ENCODE measurements at places on chromosomes 5 and 9.
A peak's percentile ranks its signal among the peaks of the same experiment; 100 is the strongest.

DNA sequence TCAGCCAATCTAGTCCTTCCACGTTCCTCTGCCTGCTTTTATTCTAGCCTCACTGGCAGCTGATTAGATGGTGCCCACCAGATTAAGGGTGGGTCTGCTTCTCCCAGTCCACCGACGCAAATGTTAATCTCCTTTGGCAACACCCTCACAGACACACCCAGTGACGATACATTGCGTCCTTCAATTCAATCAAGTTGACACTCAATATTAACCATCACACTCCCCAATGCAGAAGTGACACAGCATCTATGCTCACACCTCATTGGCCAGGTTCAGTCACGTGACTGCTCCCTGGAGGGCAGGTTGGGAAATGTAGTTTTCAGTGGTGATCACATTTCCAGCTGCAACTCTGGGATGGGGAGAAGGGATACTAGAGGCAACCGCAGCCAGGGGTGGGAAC, 13.0 kb downstream of the SUSD3 start:
- no peak for DNase-seq

DNA sequence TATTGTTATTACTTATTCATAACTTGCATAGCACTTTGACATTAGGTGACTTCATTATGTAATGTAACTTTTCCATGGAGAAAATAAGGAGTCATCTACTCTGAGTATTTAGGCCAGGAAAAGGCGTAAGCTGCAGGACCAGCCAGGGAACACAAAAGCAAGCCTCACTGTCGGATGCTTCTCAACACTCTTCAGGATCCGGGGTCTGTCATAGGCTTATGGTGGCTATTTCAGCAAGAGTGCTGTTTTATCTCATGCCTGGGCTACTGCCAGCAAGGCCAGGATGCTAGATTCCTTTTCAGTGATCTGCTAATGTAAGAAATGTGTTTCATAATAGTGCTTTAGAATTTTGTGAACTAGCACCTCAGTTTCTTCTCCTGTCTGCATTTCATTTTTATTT, 162.4 kb downstream of the CHSY3 start:
- DNase-seq = no peak

- no peak for DNase-seq
These were observed 83.6 kb downstream of the ANKH start for GRCh38 chr5:14787801-14788579.

- no peak for DNase-seq
These were observed 130.9 kb downstream of the SNCAIP start for GRCh38 chr5:122442938-122443337.

- DNase-seq = no peak
These were observed 565.7 kb downstream of the PRDM9 start for GRCh38 chr5:24073107-24073506.

GRCh38 chr5:160901656-160902055, 49.6 kb upstream of the ATP10B start:
- no peak for DNase-seq

GRCh38 chr9:128383791-128384190, 12.6 kb downstream of the URM1 start:
- no peak for DNase-seq

GRCh38 chr9:113949571-113950078, 73.5 kb downstream of the ZNF618 start:
- no peak for DNase-seq

GRCh38 chr5:153827397-153827796, 211.3 kb downstream of the FAM114A2 start:
- DNase-seq = no peak

DNA sequence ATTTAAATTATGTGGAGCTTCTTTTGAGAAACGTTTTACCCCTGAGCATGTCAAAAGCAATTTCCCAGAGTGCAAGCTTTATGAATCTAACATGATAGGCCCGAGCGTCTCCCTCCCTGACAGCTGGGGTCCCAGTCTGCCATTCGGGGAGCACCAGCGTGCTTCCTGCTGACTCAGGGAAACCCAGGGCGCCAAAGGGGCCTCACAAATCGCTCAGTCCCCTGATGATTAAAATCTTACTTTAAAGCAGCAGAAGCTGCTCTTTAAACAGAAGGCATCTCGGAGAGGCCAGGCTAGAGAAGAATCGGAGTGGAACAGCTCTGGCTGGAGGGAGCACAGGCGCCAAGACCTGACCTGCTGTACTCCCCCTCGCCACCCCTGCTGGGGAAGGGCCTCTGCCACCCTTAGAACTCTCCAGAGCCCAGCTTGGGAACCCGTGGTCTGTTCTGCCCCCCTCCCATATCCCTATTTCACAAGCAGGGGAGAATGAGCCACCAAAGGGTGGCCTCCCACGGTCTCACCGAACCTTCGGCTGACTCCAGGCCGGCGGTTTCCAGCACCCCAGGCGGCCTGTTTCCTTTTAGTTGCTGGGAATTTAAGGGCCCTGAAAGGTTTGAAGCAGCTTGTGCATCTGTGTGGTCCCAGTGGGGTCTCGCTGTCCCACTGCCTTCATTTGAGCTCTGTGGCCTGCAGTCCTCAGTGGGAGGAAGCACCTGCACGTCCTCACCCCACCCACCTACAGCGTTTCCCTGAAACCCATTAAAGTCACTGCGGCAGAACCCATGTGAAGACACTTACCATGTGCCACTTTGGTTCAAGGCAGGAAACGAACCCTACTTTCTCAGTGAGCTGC, 147.6 kb downstream of the COL23A1 start:
- DNase-seq = no peak

GRCh38 chr5:19795218-19795617, 192.8 kb downstream of the CDH18 start:
- DNase-seq = no peak

GRCh38 chr9:1009101-1009707, 32.7 kb downstream of the DMRT3 start:
- DNase-seq = peak; percentile 56

- DNase-seq = no peak
These were observed 160.6 kb downstream of the NFIB start for GRCh38 chr9:14153310-14153720.

DNA sequence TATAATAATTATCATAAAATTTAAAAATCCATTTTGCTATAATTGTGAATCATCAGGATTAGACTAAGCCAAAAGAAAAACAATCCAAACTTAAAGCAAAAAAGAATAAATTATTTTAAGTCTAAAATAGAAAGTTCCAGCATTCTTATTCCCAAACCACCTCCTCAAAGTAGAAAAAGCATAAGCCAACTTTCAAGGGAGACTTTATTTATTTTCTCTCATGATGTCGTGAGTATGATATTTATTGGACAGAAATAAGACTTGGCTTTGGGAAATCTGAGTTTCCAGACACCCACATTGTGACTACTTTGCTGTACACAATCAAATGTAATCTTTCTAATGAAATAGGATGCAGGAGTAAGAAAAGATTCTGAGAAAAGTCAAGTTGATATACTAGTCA, 372.1 kb downstream of the MTRR start:
- no peak for DNase-seq

DNA sequence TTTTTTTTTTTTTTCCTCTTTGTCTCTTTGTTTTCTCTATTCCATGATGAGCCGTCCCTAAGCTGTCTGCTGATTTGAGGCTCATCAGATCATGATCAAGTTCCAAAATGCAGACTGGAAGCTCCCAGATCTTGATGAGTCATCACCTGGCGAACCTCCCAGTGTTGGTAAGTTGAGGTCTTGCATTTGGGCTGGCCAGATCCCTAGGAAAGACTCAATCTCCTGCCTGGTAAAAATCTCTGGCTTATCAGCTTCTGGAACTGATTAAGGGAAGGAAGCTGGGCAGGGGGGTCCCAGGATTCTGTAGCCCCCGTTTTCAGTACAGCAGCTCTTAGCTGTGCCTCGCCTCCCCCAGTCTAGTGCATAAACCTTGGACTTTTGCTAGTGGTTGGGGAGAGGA, 69.0 kb downstream of the TSPAN17 start:
- DNase-seq = no peak

GRCh38 chr5:111439473-111440075, 72.8 kb downstream of the STARD4 start:
- DNase-seq = no peak

DNA sequence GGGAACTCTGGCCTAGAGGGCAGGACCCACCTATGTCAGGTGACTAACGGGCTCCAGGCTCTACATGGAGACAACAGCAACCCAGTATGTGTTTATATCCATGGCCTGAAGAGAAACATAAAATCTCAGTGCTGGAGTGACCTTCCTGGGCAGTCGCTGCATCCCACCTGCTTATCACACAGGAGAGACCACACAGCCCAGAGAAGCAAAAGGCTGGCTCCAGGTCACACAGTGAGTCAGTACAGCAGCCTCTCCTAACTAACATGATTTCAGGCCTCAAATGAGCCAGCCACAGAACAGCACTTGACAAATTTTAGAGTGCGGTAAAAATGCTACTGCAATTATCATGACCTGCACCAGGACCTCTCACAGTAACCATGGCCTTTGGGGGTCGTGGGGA, 54.0 kb upstream of the TGFBR1 start:
- no peak for DNase-seq

GRCh38 chr5:172867761-172868435, 33.8 kb downstream of the ERGIC1 start:
- DNase-seq = no peak

GRCh38 chr5:141245250-141245717, at the start of gene PCDHB15:
TSS of gene PCDHB15 (plus strand) at chr5:141245395. CDS start at chr5:141245579, 184 bp downstream.
- peak; percentile 5 for DNase-seq

GRCh38 chr9:133120501-133121197, 391 bp downstream of the RALGDS start:
- DNase-seq = no peak

DNA sequence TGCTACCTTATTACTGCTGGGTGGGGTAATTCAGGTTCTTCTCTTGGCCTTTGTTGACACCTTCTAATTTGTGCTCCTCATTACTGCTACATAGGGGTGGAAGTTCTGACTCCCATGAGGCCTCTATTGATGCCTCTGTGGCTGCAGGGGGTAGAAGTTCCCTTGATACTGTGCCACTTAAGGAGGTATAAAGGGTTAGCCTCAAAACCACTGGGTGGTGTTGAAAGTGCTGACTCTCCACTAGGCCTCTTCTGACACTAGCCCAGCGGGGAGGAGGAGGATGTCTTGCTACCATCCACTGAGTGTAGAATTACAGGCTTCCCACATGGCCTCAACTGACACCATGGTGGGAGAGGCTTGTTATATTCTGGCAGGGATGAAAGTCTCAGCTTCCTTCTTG, 36.7 kb upstream of the CCDC112 start:
- no peak for DNase-seq

DNA sequence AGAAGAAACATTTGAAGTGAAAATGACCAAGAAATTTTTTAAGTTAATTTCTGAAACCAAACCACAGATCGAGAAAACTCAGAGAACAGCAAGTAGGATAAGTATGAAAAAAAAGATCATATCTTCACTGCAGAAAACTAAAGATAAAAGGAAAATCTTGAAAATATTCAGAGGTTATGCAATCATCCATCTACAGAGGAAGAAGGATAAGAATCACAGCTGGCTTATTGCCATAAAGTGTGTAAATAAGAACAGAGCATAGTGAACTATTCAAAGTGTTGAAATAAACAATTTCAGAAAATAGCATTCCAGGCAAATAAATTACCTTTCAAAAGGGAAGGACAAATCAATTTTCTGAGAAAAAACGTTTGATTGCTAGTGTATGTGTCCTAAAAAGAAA, 1191.7 kb upstream of the CDH6 start:
- DNase-seq = no peak

- DNase-seq = no peak
These were observed 50.6 kb downstream of the WHRN start for GRCh38 chr9:114454652-114455051.

DNA sequence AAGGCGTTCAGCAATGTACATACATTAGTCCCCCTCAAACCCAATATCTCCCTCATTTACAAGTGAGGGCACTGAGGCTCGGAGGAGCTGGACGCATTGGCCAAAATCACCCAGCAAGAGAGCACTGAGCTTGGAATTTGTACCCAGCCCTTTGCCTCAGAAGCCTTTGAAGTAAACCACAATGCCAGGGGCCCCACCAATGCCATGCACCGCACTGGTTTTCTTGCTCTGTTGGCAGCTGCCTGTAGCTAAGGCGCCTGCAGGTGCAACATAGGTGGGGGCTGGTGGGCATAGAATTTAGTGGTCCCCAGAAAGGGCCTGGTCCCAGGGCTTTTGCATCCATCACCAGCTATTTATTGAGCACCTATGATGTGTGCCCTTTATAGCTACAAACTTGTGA, 37.3 kb upstream of the FUBP3 start:
- no peak for DNase-seq

- no peak for DNase-seq
These were observed 346.3 kb downstream of the ENC1 start for GRCh38 chr5:74294231-74294705.

- DNase-seq = no peak
These were observed 208.3 kb upstream of the VLDLR start for GRCh38 chr9:2413160-2413805.

DNA sequence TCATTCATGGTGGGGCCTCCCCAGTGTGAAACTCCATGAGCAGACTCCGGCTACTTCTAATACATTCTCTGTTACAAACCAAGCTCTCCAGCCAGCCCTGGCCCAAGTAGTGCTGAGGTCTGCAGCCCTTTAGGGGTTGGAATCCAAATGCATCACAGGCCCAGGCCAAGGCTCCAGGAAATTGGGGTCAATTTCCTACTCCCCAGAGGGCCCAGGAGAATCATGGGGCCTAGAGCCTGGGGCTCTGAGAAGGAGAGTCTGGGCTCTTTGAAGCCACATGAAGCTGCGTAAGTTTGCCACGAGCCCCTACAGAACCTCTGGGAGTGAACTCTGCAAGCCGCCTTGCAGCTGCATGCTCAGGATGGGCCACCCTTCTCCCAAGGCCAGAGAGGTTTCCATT, 206.4 kb downstream of the PAPPA start:
- DNase-seq = no peak

DNA sequence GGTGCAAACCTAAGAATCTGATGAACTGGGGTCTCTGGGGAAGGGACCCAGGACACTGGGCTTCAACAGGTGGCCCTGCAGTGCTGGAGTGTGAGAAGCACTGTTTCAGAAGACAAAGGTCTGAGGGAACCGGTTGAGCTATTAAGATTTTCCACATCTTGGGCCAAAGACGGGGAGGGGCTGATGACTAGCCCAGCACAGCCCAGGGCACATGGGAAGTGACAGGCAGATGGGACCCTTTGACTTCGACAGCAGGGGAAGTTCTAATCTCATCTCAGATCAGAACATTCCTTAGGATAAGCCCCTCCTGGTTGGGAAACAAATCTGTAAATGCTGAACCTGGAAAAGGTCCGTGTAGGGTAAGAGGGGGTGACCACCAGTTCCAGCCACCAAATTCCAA, 67.4 kb downstream of the RAPGEF1 start:
- DNase-seq = no peak

DNA sequence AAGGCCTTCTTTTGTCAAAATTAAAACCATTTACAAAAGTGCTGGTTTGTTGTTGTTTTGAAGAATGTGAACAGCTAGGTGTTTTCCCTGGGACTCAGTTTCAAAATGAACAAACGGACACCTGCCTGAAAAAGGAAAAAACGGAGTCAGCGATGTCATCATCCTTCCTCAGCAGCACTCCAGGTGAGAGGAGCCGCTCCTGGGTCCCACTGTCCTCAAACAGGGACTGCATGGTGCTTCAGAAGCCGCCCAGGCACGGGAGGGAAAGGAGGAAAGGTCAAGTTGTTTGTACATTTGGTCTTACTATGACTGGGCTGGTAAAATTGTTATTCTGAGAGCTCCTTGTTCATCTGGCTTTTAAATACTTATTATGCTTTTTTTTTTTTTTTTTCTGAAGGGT, 69.0 kb upstream of the ZSWIM6 start:
- DNase-seq = no peak

GRCh38 chr9:97889941-97890887, 32.1 kb downstream of the TRMO start:
- peak; percentile 51 for DNase-seq
